Left lung (tissue), 14 donors: ENCODE measurements at places on chromosomes 6 and 20. TPM values are rescaled to one million over a fixed set of nuclear protein-coding genes. Genes with fewer than 3 reads are reported as not detected.
A peak's percentile ranks its signal among the peaks of the same experiment; 100 is the strongest.

The SLC17A2 gene
- not detected for polyA plus RNA-seq

The NAA20 gene
- 73.3 TPM for polyA plus RNA-seq

The SLC22A7 gene
- 0.28 TPM for polyA plus RNA-seq

DNA sequence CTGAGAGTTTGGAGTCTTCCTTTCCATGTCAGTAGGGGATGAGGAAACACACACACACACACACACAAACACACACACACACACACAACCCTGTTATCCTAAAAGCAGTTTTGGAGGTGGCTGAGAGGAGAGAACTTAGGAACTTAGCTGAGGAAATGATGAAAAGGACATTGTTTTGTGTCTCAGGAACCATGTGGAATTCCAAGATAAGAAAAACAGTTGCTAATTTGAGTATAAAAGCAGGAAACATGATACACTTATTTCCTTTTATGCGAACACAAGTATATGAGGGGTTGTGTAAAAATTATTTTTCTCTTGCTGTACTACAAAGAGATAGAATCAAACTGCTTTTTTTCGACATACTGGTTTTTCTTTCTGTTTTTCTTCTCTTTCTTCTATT, at the start of gene MYCT1:
TSS of gene MYCT1 (plus strand) at position 264 of the 400 bp plus-strand sequence. CDS start at position 270, 6 bp downstream.
- H3K36me3 ChIP-seq = no peaks in the 10 kb centered on the region
- no peaks in the 10 kb centered on the region for H3K4me1 ChIP-seq
- H3K27ac ChIP-seq = peak within 1 kb of the TSS; percentile 54
- peak within 1 kb of the TSS; percentile 28 for H3K4me3 ChIP-seq
- no peaks in the 10 kb centered on the region for H3K27me3 ChIP-seq
- DNase-seq = no peak

DNA sequence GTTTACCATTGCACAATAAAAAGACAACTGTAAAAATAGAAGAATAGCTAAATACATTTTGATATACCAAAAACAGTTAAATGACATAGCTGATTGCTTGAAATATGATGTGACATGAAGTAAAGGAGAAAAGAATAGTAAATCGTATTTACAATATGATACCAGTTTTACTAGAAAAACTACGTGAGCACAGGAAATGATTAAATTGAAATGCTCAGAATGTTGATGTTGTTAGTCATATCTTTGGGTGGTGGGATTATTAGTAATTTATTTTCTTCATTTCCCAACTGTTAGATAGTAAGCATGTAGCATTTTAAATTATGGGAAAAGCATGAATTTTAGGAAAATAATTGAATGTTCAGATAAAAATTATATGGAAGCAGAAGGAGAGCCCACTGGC, 268.3 kb upstream of the TAB2 start:
- H3K4me1 ChIP-seq = no peaks in the 10 kb centered on the region
- no peak for DNase-seq
- no peaks in the 10 kb centered on the region for H3K36me3 ChIP-seq
- H3K27ac ChIP-seq = no peak overlapping the region
- H3K27me3 ChIP-seq = no peaks in the 10 kb centered on the region
- no peak overlapping the region for H3K4me3 ChIP-seq

DNA sequence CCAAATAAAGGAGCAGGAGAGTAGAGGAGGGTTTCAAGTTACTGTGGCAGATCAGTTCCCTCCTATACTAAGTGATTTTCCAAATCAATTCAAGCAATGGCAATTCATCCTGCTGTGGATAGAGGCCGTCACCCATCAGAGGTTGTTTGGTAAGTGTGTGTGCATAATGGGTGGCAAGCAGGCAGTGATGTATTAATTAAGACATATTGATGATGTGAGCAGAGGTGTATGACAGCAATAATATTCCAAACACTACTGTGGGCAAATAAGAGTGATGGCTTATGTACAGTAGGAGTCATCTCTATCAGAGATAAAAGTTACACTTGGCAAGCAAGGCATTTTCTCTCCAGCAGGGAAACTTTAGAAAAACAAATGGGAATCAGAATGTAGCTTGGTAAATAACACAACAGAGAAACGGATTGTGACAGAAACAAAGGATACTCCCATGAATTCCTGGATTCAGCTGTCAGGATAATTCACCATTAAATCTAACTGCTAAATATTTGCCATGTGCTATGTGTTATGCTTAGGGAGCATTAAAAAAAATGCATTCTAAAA, 196.3 kb downstream of the KHDC1L start:
- no peaks in the 10 kb centered on the region for H3K27me3 ChIP-seq
- H3K4me1 ChIP-seq = no peaks in the 10 kb centered on the region
- no peak for DNase-seq
- H3K36me3 ChIP-seq = no peaks in the 10 kb centered on the region
- H3K4me3 ChIP-seq = no peak overlapping the region
